ENCODE measurements at places on chromosomes 4 and X.

DNA sequence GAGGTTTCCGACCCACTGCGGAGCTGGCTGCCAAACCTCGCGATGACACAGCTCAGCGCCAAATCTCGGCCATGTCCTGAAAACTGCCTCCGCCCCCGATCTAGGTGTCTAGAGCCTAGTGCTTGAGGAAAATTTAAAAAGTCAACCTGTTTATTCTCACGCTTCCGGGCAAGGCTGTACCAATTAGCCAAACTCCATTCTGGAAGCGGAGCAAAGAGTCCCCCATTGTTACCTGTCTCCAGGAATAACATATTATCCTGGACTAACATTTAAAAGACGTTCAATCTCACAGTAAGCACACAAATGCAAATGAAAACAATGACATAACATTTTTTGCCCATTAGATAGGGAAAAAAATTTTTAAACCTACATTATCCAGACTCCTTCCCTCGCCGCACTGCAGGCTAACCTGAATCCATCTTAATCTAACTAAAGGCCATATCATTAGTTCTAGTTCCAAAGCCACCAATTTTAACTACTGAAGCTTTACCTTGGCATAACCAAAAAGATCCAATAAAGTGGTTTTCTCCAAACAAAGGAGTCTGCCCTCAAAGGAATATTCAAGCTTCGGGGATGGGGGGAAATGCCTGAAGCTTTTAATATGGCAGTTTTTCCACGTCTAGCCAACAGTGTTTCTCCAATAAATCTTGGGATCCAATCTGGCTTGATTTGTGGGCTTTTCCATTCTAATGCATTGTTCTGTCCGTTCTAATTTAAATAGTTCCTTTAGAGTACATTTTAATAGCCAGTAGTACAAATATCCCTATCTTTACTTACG is 1.9 kb downstream of the HUWE1 start:
- peaks cover 15% of the 10 kb centered on the region for H3K4me1 ChIP-seq
- peak overlapping the region; percentile 93 for H3K4me3 ChIP-seq
- H3K27me3 ChIP-seq, result no peaks in the 10 kb centered on the region

DNA sequence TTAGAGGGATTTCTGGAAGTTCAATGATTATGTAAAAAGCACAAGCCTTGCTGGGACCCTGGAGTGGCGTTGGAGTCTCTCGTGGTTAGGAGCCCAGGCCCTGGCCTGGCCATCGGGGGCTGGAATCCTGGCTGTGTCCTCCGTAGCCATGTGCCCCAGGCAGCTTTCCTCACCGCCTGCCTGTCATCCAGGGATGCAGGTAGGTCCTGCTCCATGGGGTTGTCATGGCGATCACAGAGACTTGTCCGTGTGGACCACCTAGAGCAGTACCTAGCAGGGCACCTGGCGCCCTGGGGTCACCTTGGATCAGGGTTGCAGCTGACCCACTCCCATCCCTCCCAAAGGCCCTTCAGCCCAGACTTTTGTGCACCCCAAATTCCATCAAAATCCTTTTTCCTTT is 30.2 kb upstream of the WFS1 start:
- no peak overlapping the region for H3K4me3 ChIP-seq
- no peaks in the 10 kb centered on the region for H3K36me3 ChIP-seq
- no peak overlapping the region for H3K27ac ChIP-seq

- H3K27me3 ChIP-seq, result no peaks in the 10 kb centered on the region
- DNase-seq, result no peak
- H3K36me3 ChIP-seq, result no peaks in the 10 kb centered on the region
- no peak overlapping the region for H3K4me3 ChIP-seq
- no peak overlapping the region for H3K27ac ChIP-seq
- no peaks in the 10 kb centered on the region for H3K4me1 ChIP-seq
Measured at GRCh38 chr4:151302432-151302831, 23.0 kb downstream of the SH3D19 start.

DNA sequence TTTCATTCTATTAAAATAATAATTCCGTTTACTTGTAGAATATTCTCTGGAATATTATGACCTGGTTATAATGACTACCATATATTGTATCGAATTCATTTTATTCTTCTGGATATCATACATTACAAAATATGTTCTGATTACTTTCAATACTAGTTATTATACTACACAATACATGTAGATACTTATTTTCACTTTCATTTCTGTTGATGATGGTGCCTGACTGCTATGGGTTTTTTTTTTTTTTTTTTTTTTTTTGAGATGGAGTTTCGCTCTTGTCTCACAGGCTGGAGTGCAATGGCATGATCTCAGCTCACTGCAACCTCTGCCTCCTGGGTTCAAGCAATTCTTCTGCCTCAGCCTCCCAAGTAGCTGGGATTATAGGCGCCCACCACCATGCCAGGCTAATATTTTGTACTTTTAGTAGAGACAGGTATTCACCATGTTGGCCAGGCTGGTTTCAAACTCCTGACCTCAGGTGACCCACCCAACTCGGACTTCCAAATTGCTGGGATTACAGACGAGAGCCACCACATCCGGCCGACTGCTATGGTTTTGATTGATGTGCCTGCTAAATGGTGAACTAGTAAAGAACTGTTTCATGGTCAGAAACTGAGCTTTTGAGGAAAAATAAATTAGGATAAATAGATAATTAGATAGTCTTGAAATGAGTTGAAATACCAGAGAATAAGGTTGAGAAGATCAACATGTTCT is 39.5 kb downstream of the PCDH10 start:
- no peaks in the 10 kb centered on the region for H3K36me3 ChIP-seq
- DNase-seq, result no peak
- no peaks in the 10 kb centered on the region for H3K27me3 ChIP-seq
- H3K4me1 ChIP-seq, result no peaks in the 10 kb centered on the region

DNA sequence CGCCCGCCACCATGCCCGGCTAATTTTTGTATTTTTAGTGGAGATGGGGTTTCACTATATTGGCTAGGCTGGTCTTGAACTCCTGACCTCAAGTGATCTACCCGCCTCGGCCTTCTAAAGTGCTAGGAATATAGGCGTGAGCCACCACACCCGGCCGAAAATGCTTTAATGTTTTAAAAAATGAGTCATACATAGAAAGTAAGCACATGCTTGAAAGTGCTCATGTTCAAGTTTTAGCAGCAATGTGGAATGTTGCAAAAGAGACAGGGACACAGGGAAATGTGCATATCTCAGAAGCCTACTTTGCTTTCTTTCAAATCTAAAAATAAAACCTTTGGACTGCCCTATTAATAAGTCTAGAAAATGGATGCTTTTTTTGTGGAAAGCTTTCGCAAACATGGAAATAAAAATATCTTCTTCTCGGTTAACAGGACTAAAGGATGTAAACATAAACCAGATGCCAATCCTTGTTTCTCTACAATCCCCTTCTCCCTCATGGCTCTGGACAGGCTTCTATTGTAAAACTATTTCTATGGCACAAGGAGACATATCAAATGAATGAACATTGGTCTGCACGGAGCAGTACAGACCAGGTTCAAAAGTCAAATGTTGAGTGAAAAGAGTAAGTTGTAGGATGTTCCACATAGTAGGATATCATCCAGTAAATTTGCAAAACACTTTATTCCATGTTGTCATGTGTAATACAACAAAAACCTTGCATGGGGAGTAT is 15.0 kb downstream of the MECP2 start:
- no peaks in the 10 kb centered on the region for H3K27me3 ChIP-seq
- H3K4me1 ChIP-seq, result peaks cover 10% of the 10 kb centered on the region
- H3K36me3 ChIP-seq, result peaks cover 37% of the 10 kb centered on the region
- H3K27ac ChIP-seq, result no peak overlapping the region
- no peak for DNase-seq
